ENCODE measurements at places on chromosomes 4 and X. TPM values are rescaled to one million over a fixed set of nuclear protein-coding genes. Genes with fewer than 3 reads are reported as not detected.

GRCh38 chr4:27429364-27429871 is 568.8 kb downstream of the STIM2 start:
- peaks cover 1% of the 10 kb centered on the region for H3K27me3 ChIP-seq
- H3K36me3 ChIP-seq = no peaks in the 10 kb centered on the region
- H3K4me1 ChIP-seq = no peaks in the 10 kb centered on the region
- no peak overlapping the region for H3K27ac ChIP-seq
- H3K4me3 ChIP-seq = no peak overlapping the region

DNA sequence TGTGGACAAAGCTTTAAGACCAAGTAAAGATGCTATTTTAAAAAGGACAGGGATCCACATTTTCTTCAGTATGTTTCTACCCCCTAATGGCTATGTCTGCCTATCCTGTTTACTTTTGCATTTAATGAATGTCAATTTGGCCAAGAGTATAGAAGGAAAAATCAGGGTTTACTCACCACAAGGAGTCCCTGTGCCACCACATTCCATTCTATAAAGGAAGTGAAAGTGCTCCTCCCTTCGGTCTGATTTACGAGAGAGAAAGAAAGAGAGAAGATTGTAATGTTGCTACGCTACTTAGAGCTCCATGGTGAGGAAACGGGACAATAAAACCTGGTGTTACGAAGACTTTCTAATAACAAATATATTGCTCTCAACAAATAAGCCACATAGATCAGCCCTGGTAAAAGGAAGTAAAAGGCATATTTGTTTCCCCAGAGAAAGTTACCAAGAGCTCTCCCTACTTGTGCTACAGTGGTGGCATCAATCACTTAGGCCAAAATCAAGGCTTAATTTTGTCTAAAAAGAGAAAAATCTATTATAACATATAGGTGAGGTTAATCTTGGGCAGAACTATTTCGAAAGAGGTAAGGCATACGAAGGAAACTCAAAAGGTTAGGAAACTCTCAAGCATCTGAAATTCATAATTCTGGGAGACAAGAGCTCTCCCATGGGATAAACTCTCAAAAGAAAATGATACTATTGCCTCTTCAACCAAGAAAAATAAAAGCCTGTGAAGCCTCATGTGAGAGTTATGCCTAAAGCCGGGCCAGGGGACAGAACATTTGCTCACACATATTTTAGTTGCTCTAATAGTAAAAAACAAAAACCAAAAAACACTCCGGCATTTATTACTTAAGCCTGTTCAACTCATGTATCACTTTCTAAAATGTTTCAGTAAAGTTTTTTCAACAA is 29.5 kb downstream of the TAPT1 start:
- no peak for DNase-seq
- peak overlapping the region; percentile 7 for H3K27ac ChIP-seq
- peaks cover 9% of the 10 kb centered on the region for H3K4me1 ChIP-seq
- no peaks in the 10 kb centered on the region for H3K27me3 ChIP-seq

DNA sequence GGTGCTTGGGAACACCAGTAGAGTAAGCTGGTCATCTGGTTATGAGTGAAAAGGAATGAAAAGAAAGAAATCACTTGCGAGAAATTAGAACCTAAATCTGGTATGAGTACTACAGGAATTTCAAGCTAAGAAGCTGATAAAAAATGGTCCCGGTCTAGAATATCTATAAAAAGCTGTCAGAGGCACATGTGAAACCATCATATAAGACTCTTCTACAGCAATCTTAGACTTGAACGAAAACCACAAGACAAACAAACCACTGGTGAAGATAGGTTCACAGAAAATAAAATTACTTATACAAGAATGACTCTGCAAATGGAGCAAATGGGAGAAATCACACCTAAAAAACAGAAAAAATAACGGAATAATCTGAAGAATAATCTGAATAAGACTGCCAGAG is 69.9 kb downstream of the KDR start:
- no peak overlapping the region for H3K4me3 ChIP-seq
- no peaks in the 10 kb centered on the region for H3K36me3 ChIP-seq
- DNase-seq = no peak

- H3K36me3 ChIP-seq = no peaks in the 10 kb centered on the region
- no peak overlapping the region for H3K4me3 ChIP-seq
- peaks cover 3% of the 10 kb centered on the region for H3K27me3 ChIP-seq
- H3K4me1 ChIP-seq = no peaks in the 10 kb centered on the region
Observed at GRCh38 chr4:81919223-81919622, 447.5 kb upstream of the RASGEF1B start.

Gene GAB3
- polyA plus RNA-seq = 23.6 TPM

Gene GAGE2A
- polyA plus RNA-seq = not detected

DNA sequence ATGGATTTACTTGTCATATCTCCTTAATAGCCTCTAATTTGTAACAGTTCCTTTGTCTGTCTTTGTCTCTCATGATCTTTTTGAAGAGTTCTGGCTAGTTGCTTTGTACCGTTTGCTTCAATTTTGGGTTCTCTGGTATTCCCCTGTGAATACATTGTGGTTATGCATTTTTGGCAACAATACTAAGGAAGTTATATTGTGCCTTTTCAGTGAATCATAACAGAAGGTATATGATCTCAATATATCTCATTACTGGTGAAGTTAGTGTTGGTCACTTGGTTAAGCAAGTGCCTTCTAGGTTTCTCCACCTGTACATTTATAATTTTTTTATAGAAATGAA is 48.6 kb downstream of the DCLK2 start:
- no peaks in the 10 kb centered on the region for H3K27me3 ChIP-seq
- H3K4me1 ChIP-seq = no peaks in the 10 kb centered on the region
- DNase-seq = no peak
- no peaks in the 10 kb centered on the region for H3K36me3 ChIP-seq
- H3K4me3 ChIP-seq = no peak overlapping the region
- H3K27ac ChIP-seq = no peak overlapping the region

DNA sequence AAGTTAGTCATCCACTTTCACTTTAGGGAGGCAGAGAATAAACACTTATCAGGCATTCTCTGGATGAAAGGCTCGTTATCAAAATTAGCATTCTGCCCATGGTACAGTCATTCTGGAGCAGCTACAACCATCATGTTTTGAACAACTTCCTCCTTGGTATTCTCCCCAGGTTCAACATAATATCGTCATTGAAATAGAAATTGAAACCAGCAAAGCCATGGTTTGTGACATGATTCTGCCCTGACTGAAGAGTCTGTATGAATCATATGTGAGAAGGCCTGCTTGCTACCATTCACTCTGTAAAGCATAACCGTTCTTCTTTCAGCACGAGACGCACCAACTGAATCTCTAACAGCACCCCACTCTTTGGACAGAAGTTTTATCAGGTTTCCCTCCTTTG is 127.5 kb upstream of the RADX start:
- H3K4me3 ChIP-seq = peak overlapping the region; percentile 79
- H3K27ac ChIP-seq = peak overlapping the region; percentile 85
- peaks cover 21% of the 10 kb centered on the region for H3K4me1 ChIP-seq
- H3K27me3 ChIP-seq = peaks cover 3% of the 10 kb centered on the region
- no peaks in the 10 kb centered on the region for H3K36me3 ChIP-seq

- no peak overlapping the region for H3K4me3 ChIP-seq
- H3K36me3 ChIP-seq = no peaks in the 10 kb centered on the region
- DNase-seq = no peak
- no peak overlapping the region for H3K27ac ChIP-seq
- H3K27me3 ChIP-seq = no peaks in the 10 kb centered on the region
- no peaks in the 10 kb centered on the region for H3K4me1 ChIP-seq
Observed at GRCh38 chrX:55279832-55280231, 15.1 kb upstream of the PAGE3 start.

Gene CHST7
- 3.3 TPM for polyA plus RNA-seq

GRCh38 chr4:149187726-149188125 is 627.9 kb downstream of the IQCM start:
- no peak overlapping the region for H3K27ac ChIP-seq
- no peaks in the 10 kb centered on the region for H3K4me1 ChIP-seq
- no peak overlapping the region for H3K4me3 ChIP-seq
- no peaks in the 10 kb centered on the region for H3K27me3 ChIP-seq
- DNase-seq = no peak

- no peak overlapping the region for H3K27ac ChIP-seq
- peaks cover 10% of the 10 kb centered on the region for H3K27me3 ChIP-seq
- H3K36me3 ChIP-seq = no peaks in the 10 kb centered on the region
- H3K4me1 ChIP-seq = no peaks in the 10 kb centered on the region
- no peak overlapping the region for H3K4me3 ChIP-seq
Observed at GRCh38 chrX:103414561-103414960, 38.2 kb downstream of the BEX3 start.

Gene RASGEF1B
- 11.2 TPM for polyA plus RNA-seq

Gene IRS4
- polyA plus RNA-seq = not detected

DNA sequence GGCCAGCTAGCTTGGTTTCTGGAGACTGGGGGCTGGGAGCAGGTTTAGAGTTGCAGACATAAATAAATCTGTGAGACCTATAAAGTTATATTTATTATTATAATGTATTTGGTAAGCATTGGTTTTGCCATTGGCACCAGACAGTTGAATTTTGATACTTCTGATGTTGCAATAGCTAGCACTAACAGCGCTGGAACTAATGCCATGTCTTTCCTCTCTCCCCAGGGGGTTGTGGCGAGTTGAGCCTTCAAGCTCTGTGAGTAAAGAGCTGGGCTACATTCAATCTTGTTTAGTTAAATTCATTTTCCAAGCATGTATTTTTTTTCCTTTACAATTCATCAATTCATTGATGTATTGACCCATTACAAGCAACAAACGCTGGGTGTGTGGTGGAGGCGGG is 358.7 kb upstream of the NR3C2 start:
- H3K4me1 ChIP-seq = no peaks in the 10 kb centered on the region
- DNase-seq = no peak
- no peaks in the 10 kb centered on the region for H3K36me3 ChIP-seq

GRCh38 chr4:186717556-186717955 is 6.1 kb downstream of the FAT1 start:
- DNase-seq = no peak
- no peaks in the 10 kb centered on the region for H3K27me3 ChIP-seq
- H3K36me3 ChIP-seq = no peaks in the 10 kb centered on the region
- no peak overlapping the region for H3K27ac ChIP-seq
- H3K4me1 ChIP-seq = no peaks in the 10 kb centered on the region
- H3K4me3 ChIP-seq = no peak overlapping the region

DNA sequence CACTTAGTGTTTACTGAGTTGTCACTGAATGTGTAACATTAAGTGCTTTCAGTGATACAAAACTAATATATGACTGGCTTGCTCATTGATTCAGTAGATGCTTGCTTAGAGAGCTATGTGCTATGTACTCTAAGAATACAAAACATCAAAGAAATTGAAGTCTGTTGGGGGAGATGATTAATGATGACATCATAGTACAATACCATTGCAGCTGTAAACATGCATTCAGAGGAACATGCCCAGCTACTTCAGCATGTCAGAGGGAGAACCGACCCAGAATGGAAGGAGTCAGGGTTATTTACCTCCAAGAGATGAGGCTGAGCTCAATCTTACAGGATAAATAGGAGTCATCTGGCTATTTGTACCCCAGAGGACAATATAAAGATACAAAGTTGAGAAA is 290.8 kb downstream of the TENM3 start:
- H3K36me3 ChIP-seq = no peaks in the 10 kb centered on the region
- H3K27ac ChIP-seq = no peak overlapping the region
- no peak for DNase-seq

- no peak for DNase-seq
- peaks cover 80% of the 10 kb centered on the region for H3K4me1 ChIP-seq
- no peak overlapping the region for H3K4me3 ChIP-seq
- H3K27me3 ChIP-seq = peaks cover 6% of the 10 kb centered on the region
- peaks cover 6% of the 10 kb centered on the region for H3K36me3 ChIP-seq
Observed at GRCh38 chr4:1191621-1192020, 19.2 kb upstream of the SPON2 start.

DNA sequence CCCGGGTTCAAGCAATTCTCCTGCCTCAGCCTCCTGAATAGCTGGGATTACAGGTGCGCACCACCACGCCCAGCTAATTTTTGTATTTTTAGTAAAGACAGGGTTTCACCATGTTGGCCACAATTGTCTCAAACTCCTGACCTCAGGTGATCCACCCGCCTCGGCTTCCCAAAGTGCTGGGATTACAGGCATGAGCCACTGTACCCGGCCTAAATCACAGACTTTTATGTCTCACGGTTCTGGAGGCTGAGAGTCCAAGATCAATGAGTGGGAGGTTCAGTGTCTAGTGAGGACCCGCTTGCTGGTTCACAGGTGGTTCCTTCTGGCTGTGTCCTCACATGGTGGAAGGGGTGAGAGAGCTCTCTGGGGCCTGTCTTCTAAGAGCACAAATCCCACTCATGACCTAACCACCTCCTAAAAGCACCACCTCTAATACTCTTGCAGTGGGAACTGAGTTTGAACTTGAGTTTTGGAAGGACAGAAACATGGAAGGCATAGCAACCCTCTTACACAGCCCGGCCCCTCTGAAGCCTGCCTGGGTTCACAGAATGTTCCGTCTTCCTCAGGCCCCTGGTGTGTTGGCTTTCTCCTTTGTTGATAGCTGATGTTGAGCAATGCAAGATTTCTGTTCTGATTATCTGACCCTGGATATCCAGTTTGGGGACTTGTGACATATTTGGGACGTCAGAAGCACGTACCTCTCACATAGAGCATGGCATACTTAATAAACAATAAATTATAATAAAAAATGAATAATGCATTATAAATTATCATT is 1.9 kb upstream of the AKAP17A start:
- H3K4me1 ChIP-seq = peaks cover 32% of the 10 kb centered on the region
- no peak for DNase-seq
- H3K27ac ChIP-seq = peak overlapping the region; percentile 52
- H3K4me3 ChIP-seq = no peak overlapping the region
- H3K27me3 ChIP-seq = peaks cover 6% of the 10 kb centered on the region

Gene UGT2B10
- not detected for polyA plus RNA-seq

GRCh38 chr4:6322761-6323566 is 53.3 kb downstream of the WFS1 start:
- H3K27ac ChIP-seq = no peak overlapping the region
- peaks cover 6% of the 10 kb centered on the region for H3K27me3 ChIP-seq
- no peak for DNase-seq
- H3K36me3 ChIP-seq = no peaks in the 10 kb centered on the region
- H3K4me1 ChIP-seq = peaks cover 1% of the 10 kb centered on the region

Gene PNMA6F
- not detected for polyA plus RNA-seq

Measured in immature natural killer cell (primary cell).